ENCODE measurements at places on chromosomes 2 and 18.

DNA sequence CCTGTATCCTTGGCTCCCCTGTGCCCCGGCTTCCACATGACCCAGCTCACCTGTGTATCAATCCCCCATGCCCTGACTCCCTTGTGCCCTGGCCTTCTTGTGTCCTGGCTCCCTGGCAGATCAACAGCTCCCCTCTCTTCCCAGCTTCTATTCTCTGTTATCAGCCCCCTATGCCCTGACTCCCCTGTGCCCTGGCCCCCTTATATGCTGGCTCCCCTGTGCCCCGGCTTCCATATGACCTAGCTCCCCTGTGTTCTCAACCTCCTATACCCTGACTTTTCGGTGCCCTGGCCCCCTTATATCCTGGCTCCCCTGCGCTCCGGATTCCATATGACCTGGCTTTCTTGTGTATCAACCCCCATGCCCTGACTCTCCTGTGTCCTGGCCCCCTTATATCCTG, 209.2 kb downstream of the LOXHD1 start:
- DNase-seq, result no peak

- DNase-seq, result no peak
Observed at GRCh38 chr2:174585657-174586252, 11.8 kb downstream of the WIPF1 start.

- DNase-seq, result no peak
Observed at GRCh38 chr2:96233436-96233835, 24.8 kb upstream of the STARD7 start.

DNA sequence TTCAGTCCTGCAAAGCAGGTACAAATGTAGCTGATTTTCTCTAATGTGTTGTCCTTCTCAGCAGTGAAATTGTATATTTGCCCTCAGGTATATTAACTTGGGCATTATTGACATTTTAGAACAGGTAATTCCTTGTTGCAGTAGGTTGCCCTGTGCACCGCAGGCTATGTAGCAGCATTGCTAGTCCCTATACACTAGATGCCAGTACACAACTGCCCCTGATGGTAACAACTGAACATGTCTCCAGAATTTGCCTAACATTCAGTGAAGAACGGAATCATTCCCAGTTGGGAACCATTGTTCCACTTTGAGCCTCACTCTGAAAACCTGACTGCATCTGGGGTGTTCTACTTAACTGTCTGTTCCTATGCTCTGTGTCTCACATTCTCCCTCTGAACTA, 23.1 kb upstream of the TFPI start:
- DNase-seq, result no peak

- DNase-seq, result no peak
Observed at GRCh38 chr2:47038656-47039488, 116.2 kb downstream of the STPG4 start.

DNA sequence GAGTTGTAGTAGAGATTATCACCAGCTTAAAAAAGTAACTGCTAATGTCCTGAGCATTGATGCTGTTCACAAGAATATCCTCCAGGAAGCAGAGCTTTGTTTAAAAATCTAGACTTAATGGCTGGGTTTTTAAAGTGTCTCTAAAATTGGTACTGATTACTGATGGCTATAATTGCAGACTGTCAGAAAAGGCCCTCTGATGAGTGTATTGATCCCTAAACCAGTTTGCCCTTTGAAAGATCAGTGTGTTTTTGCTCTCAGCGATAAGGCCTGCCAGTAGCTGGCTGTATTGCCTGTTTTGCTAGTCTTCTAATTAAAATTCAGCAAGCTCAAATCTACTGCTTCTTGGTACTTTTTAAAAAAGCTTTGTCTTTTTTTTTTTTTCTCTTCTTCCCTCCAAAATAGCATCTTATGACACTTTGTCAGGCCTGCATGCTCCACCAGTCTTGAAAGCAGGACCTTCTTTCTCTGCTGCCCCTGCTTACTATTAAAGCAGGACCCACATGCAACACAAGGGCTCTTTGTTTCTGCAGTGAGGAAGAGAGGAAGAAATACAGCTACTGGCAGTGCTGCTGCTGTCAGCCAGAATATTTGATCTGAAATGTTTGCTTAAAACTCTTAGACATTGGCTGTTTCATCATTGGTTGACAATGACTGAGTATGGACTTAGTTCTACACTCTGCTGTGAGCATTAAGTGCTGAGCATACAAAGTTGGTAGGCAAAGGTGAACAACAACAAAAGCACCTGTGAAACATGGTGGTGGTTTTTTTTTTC, 1.8 kb downstream of the SEC11C start:
- DNase-seq, result peak; percentile 20

- DNase-seq, result no peak
Observed at GRCh38 chr2:240512109-240512485, 45.7 kb downstream of the ANKMY1 start.

DNA sequence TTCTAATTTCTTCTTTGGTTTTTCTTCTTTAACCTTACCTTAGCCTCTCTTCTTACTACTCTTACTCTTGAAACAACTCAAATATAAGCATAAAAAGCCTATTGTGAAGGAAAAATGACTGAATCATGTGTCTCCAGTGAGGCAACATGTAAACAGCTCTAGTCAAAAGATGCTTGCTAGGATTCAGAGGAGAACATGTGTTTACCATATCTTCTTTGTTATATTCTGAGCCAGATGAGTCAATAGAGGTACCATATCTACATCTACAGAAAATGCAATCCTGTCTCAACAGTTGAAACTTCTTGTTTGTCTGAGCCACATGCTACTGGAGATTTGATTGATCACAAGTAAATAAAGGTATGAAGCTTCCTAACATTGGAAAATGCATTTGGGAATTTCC, 15.9 kb upstream of the FIGN start:
- DNase-seq, result no peak

GRCh38 chr2:43041173-43041591, 185.2 kb downstream of the ZFP36L2 start:
- no peak for DNase-seq

- DNase-seq, result no peak
Observed at GRCh38 chr2:237222601-237223041, 136.9 kb downstream of the COPS8 start.

GRCh38 chr2:172131713-172132555, 29.2 kb upstream of the DLX2 start:
- no peak for DNase-seq

- DNase-seq, result no peak
Observed at GRCh38 chr2:46923041-46923528, 7.5 kb upstream of the MCFD2 start.

GRCh38 chr18:48852794-48853193, 98.0 kb downstream of the SMAD7 start:
- DNase-seq, result no peak

DNA sequence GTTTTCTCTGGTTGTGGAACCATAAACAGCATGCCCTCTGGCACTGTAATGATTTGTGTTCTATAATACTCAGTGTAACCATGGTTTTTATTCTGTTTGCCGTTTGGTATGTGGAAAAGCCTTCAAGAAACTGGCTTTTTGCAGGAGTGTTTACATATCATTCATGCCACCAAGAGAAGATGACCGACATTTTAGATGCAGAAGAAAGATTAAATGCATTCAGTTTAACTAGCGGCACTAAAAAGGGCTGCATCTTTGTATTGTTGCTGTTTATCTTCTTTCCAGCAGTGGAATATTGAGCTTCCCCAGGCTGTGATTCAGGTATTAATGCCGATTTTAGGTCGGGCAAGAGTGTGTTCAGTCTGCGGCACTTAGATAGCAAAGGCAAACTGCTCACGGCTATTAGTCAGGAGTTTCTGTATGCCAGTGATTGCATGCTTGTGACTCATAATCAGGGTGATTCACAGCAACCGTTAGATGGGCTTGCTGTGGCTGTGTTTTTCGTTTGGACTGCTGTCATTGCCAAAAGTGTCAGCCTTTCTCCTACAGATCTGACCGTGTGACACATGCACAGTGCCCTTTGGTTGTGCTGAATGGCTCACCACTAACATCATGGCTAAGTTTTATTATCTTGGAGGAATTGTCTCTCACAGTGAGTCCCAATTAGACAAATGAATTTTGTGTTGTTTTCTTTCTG, 479.7 kb downstream of the PARD3B start:
- DNase-seq, result no peak

DNA sequence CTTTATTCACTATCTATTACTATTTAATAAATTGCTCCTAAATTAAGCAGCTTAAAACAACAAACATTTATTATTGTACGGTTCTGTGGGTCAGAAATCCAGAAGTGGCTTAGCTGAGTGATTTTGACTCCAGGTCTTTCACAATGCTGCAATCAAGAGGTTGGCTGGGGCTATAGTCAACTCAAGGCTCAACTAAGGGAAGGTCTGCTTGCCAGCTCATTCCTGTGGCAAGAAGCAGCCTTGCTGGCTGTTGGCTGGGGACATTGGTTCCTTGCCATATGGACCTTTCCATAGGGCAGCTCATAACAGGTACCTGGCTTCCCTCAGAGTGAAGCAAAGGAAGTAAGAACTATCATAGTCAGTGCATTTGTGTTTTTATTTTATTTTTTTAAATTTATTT, 5.0 kb upstream of the MRPL19 start:
- DNase-seq, result no peak

DNA sequence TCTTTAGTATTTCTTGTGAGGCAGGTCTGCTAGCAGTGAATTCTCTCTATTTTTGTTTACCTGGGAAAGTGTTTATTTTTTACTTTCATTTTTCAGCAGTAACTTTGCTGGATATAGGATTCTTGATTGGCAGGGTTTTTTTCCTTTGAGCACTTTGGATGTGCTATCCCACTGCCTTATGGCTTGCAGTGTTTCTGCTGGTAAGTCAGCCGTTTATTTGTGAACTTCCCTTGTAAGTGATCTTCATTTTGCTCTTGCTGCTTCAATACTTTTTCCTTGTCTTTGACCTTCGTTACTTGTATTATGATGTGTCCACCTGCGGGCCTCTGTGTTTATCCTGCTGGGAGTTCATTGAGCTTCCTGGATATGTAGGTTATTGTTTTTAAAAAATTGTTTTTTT, 54.7 kb downstream of the SLC66A2 start:
- DNase-seq, result no peak

DNA sequence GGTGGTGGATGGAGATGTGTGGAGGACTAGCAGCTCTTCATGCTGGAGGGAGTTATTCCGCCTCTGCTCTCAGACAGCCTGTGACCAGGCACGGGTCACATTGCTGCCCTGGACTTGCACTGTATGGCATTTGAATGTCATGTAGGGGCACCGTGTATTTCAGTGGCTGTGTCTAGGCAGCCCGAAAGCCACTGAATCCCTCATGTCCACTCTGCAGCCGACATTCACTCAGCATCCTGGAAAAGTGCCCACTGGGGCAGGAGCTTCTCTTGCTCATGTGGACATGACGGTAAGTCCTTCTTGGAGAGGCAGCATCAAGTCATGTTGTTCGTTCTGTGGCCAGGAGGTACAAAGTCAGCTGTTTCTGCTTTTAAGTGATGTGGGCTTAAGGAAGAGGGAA, 127.9 kb downstream of the SH3RF3 start:
- no peak for DNase-seq

DNA sequence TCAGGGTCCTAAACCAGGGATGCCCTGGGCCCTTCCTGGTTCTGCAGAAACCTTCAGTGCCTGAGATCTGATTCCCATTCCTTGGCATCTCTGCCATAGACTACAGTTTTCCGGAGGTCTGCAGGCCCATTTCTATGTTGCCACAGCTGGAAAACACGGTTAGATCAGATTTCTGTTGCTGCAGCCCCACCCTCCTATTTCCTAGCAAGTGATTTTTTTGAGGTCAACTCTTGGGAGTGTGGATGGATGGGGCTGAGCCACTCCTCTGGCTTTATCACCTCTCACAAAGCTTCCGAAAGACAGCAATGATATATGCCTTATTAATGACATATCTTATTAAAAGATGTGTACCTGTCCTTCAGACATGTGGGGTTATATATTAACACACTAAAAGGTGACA, 56.3 kb downstream of the ZAP70 start:
- no peak for DNase-seq

DNA sequence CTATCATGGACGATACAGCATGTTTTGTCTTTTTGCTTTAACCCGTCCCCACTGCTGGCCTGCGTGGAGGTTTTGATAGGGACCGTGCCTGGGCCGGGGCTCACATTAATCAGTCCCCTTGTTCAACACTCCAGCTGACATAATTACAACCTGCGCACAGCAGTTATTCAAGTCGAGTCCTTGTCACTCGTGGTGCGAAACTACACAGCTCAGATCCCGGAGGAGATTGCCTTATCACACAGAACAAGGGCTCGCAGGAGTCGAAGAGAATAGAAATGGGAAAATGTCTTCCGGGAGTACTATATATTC, 304.4 kb downstream of the ZNF407 start:
- no peak for DNase-seq

- no peak for DNase-seq
Observed at GRCh38 chr2:196187898-196188458, 16.6 kb upstream of the STK17B start.

All from C1 segment of cervical spinal cord (tissue), 14 donors.